ENCODE measurements at places on chromosomes 1 and 21. TPM values are rescaled to one million over a fixed set of nuclear protein-coding genes. Genes with fewer than 3 reads are reported as not detected.

Gene ARHGEF10L
- 20.1 TPM for total RNA-seq

Gene IL20
- total RNA-seq = not detected

Gene CHRNB2
- under 0.01 TPM for total RNA-seq

Gene OXCT2
- 1.7 TPM for total RNA-seq

Gene PROX1
- 0.38 TPM for total RNA-seq

Gene CELA3A
- not detected for total RNA-seq

Gene ANGPTL3
- not detected for total RNA-seq

Gene SPATA45
- total RNA-seq = 1.1 TPM

Gene PLA2G2D
- total RNA-seq = not detected

Gene TP73
- total RNA-seq = not detected

Gene SPATA46
- not detected for total RNA-seq

Gene PCSK9
- 0.19 TPM for total RNA-seq
